Choroid plexus epithelial cell (primary cell): ENCODE measurements at places on chromosomes 7 and 10.
A peak's percentile ranks its signal among the peaks of the same experiment; 100 is the strongest.

GRCh38 chr7:121352323-121352722, 23.5 kb downstream of the WNT16 start:
- DNase-seq, result no peak

DNA sequence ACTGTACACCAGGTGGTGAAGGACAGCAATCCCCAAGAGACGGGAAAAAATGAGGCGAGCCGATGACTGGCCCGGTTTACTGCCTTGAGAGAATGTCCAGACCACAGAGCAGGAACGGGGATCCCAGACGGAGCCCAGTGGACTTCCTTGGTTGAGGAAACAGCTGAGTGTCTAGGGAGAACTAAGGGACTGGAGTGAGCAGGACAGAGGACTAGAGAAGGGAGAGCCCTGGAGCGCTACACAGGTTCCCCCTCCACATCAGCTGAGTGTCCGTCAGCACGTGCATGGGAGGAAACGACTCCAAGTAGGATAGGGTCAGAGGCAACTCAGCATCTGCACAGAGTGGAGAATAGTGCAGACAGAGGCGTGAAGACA, 7.1 kb upstream of the WDR86 start:
- no peak for DNase-seq

GRCh38 chr7:110448918-110449317, 642.0 kb upstream of the LRRN3 start:
- DNase-seq, result no peak

DNA sequence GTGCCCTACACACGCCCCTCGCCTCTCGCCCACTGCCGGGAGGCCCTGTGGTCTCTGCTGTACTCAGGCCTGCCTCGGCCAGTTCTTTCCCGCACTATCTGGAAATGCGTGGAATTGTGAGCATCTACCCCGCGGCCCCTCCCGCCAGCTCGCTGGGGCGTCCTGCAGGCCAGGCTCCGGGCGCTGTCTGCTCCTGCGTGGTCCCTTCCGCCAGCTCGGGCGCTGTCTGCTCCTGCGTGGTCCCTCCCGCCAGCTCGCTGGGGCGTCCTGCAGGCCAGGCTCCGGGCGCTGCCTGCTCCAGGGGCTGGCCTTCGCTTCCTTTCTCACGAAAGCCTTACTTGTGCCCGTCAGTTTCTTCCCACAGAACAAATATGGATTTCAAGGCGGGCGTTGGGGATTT, 14.9 kb downstream of the GET4 start:
- no peak for DNase-seq

DNA sequence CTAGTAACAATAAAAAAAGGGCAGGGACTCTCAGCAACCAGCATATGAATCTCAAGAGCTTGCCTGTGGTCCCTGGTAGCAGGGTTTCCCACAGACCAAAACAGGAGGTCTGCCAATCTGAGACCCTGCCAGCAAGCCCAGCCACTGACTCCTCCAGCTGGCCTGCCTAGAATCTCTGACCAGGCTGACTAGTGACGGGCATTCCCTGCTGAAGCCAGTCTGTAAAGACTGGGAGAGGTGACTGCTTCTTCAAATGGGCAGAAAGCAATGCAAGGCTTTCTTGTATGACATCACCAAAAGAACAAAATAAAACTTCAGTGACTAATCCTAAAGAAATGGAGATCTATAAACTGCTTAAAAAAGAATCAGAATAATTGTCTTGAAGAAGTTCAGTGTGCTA, 249.4 kb downstream of the TCF7L2 start:
- peak; percentile 33 for DNase-seq

- peak; percentile 19 for DNase-seq
Observed at GRCh38 chr10:30062582-30062981, 3.2 kb upstream of the JCAD start.

DNA sequence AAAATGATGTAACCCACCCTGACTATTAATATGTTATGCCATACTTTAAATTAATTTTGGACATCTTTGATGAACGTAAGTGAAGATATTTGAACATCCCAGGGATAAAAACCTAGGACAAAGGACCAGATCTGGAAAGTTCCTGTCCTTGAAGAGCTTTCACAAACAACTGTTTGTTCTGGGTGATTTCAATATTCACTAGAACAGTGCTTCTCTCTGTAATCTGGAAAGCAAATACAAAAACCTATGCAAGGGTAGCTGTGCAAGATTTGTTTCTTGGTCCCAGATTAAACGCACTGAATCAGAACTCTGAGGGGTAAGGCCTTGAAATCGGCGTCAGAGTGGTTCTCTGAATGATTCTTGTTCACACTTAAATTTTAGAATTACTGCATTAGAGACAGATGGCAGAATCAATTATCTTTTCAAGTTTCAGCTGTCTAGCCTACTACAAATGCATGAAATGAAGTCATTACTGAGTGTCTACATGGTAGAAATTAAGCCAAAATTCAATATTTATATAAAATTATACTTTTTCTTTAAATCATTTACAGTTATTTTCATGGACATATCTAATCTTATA, 69.6 kb upstream of the CSTF2T start:
- no peak for DNase-seq

- DNase-seq, result no peak
Observed at GRCh38 chr7:92670204-92670851, 80.1 kb upstream of the FAM133B start.

GRCh38 chr7:123749537-123749857, 694 bp upstream of the WASL start:
- peak; percentile 73 for DNase-seq

- DNase-seq, result no peak
Observed at GRCh38 chr10:51876503-51876902, 177.1 kb upstream of the CSTF2T start.

DNA sequence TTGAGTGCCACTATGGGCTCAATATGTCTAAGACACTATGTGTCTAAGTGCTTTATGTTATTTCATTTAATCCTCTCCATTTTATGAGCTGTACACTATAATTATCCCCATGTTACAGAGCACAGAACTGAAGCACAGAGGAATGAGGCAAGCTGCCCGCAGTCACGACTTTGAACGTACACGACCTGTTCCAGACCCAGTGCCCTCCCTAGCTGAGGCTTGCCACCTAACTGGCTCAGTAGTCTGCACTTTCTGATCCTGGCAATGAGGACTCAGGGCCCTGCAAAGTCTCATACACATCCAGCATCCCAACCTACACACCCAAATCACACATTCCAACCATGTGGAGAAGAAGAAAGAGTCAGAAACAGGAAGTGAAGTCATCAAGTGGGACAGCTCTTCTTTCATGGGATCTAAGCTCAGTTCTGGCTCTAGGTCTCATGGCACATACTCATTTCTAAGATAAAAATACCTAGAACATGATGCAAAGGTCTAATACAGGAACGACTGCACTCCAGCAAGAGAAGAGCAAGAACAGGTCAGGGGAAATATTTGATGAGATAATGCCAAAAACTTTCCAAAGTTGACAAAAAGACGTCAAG, 42.4 kb upstream of the DDC start:
- peak; percentile 18 for DNase-seq

DNA sequence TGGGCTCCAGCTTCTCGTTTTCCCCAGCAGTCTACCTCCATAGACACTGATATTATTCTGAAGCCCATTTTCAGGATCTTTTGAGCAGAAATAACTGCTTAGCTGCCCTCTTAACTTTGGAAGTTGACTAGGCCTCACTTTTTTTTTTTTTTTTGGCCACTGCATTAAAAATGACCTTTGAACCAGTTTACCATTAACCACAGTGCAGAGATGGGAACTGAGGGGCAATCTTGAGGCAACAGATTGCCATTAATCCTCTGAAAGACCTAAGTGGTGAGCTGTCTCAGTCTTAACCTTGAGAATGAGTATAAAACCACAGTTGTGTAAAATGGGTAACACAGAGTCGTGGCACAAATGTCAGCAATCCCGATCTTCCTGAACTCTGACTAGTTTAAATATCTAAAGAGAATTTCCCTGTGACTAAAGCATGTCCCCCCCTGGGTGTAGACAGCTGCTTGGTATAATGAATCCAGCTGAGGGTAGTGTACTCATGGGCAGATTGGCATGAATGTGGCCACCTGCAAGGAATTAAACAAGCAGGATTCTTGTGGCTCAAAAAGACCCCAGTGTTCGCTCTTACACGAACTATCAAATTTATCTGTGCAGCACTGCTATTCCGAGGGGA, 46.1 kb upstream of the FMC1 start:
- DNase-seq, result no peak

DNA sequence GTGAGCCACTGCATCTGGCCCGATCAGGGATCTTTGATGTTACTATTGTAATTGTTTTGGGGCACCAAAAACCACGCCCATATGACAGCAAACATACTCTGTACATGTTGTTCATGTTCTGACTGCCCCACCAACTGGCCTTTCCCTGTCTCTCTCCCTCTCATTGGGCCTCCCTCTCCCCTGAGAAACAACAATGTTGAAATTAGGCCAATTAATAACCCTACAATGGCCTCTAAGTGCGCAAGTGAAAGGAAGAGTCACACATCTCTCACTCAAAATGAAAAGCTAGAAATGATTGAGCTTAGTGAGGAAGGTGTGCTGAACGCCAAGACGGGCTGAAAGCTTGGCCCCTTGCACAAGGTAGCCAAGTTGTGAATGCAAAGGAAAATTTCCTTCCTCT, 50.3 kb upstream of the SDK1 start:
- DNase-seq, result no peak

- DNase-seq, result no peak
Observed at GRCh38 chr7:18575622-18576572, 80.3 kb downstream of the HDAC9 start.

DNA sequence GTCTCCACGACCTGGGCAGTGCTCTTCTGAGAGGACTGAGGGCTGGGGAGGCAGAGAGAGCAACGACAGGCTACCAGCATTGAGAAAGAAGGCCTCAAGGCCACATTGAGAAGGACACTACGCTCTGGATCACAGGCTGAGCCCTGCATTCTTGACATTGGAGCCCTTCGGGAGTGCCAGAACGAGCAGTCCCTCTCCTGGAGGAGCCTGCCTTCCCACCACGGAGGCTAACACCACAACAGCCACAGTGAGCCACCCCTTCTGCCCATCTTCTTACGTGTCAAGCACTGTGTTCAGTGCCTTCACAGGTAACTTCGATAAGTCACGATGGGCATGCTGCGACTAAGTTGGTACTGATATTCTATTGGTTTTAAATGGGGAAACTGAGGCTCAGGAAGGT, 267.8 kb downstream of the RPS24 start:
- DNase-seq, result no peak

DNA sequence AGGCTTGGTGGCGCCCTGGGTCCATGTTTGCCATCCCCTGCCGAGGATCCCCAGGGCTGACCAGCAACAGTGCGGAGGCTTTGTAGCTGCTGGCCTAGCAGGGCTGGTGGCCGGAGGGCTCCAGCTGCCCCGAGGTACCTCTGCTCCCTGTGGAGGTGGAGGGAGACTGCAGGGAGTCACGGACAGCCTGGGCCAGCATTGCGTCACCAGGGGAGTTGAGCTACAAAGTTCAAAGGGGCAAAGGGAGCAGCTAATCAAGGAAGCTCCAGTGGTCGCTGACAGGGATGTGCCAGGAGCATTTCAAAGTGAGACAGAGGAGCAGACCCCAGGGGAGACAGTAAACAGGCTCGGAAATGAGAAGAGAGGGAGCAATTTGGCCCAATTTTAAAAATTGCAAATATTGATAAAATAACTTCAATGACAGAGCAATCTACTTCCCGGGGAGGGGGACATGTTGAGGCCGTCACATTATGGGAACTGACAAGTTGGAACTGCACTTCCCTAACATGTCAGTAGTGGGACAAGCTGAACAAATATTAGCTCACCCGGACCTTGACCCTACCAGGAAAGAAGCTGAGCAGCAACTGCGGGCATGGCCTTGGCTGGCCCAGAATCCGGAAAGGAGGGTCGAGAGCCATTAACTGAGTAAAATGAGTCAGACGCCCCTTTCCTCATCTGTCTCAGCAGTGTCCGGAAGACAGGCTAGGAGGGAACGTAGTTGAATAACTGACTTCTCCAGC, 39.4 kb downstream of the BTBD16 start:
- DNase-seq, result peak; percentile 41

- peak; percentile 6 for DNase-seq
Observed at GRCh38 chr7:142873281-142873784, 12.2 kb downstream of the TRPV6 start.

DNA sequence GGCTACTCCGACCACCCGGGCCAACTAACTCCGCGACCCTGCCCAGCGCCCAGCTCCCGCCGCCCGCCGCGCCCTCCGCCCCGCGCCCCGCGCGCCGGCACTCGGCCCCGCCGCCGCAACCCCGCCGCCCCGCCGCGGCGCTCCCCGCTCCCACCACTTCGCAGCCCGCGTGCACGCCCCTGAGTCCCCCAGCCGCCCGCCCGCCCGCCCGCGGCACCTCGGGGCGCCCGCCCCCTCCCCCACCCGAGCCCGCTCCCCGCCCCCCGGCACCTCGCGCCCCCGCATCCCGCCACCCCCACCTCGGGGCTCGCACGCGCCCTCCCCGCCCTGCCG, 598 bp downstream of the JAZF1 start:
- no peak for DNase-seq

- DNase-seq, result no peak
Observed at GRCh38 chr7:31529103-31529502, 15.2 kb downstream of the ITPRID1 start.

GRCh38 chr7:69837387-69838068, 239.3 kb downstream of the AUTS2 start:
- peak; percentile 42 for DNase-seq

DNA sequence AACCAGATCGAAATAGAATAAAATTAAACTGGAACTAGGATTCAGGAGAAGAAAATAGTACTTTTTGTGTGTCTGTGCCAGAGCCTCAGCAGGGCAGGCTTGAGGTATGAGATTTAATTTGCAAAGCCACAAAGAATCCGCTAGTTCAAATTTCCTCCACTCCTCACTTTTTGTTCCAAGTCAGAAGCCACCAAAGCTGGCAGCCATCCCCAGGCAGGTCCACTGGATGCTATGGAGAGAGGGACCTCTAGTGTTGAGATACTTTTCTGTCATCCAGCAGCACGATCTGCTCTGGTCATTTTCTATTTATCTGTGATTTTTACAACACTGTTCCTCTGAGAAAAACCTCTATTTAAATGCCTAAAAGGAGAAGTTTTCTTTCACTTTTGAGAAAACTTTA, 147.9 kb upstream of the FRMD4A start:
- DNase-seq, result peak; percentile 87

GRCh38 chr7:97697396-97697795, 34.5 kb upstream of the TAC1 start:
- no peak for DNase-seq

DNA sequence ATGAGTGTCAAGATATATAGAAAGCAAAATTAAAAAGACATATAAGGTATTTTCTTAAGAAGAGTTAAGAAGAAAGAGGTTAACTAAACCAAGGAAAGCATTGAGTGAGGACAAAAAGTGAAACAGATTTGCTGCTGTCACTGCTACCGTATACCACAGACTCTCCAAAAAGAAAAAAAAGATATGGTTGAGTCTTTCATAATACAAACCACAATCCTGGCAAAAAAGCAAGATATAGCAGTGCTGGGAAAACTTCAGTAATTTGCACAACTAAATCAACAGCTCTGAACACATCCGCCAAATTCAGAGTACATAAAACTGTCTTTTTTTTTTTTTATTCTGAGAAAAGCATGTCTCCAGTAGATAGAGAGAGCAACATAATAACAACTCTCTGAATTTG, 114.7 kb downstream of the ETV1 start:
- DNase-seq, result peak; percentile 91

GRCh38 chr10:28545967-28546644, 13.2 kb downstream of the WAC start:
- DNase-seq, result no peak

GRCh38 chr10:53209944-53210611, 437.5 kb upstream of the MBL2 start:
- DNase-seq, result peak; percentile 37

GRCh38 chr10:102732661-102733060, 11.1 kb upstream of the WBP1L start:
- no peak for DNase-seq
